ENCODE measurements at places on chromosomes 3 and 15.

DNA sequence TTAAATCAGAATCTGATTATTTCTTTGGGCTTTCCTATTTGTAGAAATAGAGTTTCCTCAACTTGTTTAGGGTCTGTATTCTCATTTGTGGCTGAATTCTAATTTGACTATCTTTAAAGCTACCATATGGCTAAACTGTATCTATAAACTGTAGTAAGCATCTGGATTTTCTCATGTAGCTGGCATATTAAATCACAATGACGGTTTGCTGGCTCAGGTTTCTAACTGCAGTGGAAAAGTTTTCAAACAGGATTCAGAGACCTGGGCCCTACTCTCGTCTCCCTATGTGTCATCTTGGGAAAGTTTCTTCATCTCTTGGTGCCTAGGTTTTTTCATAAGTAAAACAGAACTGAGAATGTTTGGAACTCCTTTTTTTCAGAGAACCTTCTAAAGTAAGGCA, 68.3 kb downstream of the GALK2 start:
- DNase-seq = no peak

GRCh38 chr3:94004301-94004910, 24.0 kb downstream of the STX19 start:
- DNase-seq = no peak

GRCh38 chr3:45088543-45089358, 57.4 kb downstream of the CDCP1 start:
- no peak for DNase-seq

GRCh38 chr15:98900356-98900755, 107.2 kb downstream of the PGPEP1L start:
- DNase-seq = no peak

DNA sequence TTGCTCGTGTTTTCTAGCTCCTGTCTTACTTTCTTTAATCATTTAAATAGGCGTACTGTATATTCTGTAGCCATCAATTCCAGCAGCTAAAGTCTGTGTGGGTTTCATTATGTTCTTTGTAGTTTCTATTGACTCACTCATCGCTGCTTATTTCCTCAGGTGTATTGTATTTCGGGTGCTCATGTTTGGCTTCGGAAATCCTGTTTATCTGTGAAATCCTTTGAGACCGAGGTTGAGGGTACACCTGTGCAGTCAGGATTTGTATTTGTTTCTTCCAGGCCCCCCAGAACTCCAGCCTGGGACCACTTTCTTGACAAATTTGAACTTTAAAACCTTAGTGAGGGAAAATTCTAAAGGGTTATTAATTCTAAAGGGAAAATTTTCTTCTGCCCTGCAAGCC, 2.0 kb upstream of the PAK2 start:
- no peak for DNase-seq

- DNase-seq = peak; percentile 56
Observed at GRCh38 chr15:85402195-85402881, 21.9 kb downstream of the AKAP13 start.

DNA sequence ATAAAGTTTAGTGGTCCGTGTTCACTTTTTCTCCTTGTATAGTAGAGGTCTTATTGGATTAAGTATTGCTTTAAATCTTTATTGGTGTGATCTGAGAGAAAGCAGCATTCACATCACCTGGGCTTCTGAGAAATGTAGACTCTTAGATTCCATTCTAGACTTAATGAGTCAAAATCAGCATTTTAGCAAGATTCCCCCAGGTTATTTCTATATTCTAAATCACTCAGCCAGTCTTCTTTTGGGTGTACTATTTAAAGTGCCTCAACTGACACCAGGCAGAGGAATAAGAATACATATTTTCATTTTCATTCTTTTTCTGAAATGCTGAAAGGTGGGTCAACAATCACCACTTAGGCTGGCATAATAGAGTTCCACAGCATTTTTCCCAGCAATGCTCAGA, 481.7 kb downstream of the TUSC7 start:
- DNase-seq = no peak

GRCh38 chr3:180306691-180307090, 270.0 kb upstream of the PEX5L start:
- no peak for DNase-seq

DNA sequence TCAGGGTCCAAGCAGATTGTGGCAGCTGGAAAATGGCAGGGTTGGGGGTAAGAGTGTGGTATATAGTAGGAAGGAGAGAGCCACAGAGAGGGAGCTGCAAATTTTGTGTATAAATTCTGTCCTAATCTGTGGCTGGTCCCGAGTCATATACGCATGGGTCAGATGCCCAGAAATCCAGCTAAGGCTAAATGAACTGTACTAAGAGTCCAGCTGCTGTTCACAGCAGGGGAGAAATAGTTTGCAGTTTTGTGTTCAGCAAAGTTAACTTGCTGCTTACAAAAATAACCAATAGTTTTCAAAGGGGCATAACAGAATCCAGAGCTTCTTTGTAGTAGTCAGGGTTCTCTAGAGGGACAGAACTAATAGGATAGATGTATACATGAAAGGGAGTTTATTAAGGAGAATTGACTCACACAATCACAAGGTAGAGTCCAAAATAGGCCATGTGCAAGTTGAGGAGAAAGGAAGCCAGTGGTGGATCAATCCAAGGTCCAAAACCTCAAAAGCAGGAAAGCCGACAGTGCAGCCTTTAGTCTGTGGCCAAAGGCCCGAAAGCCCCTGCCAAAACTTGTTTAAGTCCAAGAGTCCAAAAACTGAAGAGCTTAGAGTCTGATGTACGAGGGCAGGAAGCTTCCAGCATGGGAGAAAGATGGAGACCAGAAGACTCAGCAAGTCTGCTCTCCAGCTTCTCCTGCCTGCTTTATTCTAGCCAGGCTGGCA, 146.1 kb upstream of the KBTBD8 start:
- DNase-seq = no peak

GRCh38 chr15:75738647-75739325, 26.1 kb upstream of the CSPG4 start:
- peak; percentile 99 for DNase-seq

DNA sequence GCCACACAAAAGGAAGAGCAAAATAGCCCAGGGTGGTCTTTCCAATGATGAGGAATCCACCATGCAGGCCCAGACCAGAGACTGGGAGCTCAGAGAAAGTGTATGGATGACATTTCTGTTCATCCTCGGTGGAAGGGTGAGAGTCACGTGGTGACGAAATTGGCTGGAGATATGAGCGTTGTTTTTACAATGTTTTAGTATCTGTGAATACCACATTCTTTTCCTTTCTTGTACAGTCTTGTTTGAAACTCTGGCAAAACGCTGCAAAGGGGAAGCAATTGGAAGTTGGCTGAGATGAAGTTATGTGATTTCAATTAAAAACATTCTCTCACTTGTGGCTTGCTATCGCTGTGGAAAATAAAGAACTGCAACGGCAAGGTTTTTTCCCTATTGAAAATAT, 137.5 kb downstream of the MAGI1 start:
- no peak for DNase-seq

- no peak for DNase-seq
Observed at GRCh38 chr3:69240651-69241568, 118.5 kb upstream of the LMOD3 start.

GRCh38 chr3:117407317-117407716, 697.7 kb downstream of the TUSC7 start:
- DNase-seq = peak; percentile 39

DNA sequence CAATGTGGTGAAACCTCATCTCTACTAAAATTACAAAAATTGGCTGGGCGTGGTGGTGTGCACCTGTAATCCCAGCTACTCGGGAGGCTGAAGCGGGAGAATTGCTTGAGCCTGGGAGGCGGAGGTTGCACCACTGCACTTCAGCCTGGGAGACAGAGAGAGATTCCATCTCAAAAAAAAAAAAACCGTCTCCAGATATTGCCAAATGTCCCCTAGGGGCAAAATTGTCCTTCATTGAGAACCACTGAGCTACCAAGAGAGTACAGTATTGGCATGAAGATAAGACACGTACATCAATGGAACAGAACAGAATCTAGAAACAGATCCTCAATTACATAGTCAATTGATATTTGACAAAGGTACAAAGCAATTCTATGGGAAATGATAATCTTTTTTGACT, 98.0 kb downstream of the TFDP2 start:
- DNase-seq = no peak

- no peak for DNase-seq
Observed at GRCh38 chr3:147407498-147408187, 1.3 kb upstream of the ZIC4 start.

- no peak for DNase-seq
Observed at GRCh38 chr3:78154521-78155186, 1114.8 kb downstream of the ROBO2 start.

GRCh38 chr3:11290743-11291680, 18.8 kb downstream of the ATG7 start:
- DNase-seq = no peak

DNA sequence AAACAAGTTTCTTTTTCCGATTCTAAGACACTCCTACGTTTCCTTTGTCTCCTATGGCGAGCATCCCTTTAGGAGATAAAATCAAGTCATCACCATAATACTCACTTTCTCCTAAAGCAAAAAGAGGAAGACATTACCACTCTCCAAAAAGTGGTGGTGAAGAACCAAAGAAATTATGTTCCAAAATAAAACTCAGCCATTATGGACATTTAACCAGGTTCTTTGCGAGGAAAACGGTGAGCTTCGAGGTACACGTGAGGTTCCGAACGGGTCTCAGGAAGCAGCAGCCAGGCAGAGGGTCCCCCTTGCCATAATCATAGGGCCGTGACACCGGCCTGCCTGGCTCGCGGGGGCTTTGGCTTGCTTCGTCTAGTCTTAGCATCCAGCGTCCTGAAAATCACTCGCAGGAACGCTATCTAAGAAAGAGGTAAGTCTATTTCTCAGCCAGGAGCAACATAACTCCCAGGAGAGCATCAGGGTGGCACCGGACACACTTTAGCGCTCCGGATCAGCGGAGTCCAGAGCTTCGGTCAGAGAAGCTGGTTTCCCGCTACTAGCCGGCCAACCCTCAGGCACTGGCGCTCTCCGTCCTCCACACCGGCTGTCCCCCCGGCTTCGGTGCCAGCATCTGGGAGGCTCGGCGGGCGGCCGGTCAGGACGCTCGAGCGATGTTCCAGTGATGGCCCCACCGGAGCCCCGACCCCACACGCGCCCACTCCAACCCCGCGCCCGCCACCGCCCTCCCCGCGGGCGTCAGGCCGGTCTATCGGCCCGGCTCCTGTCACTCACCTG, 581 bp downstream of the IP6K1 start:
- DNase-seq = peak; percentile 84

DNA sequence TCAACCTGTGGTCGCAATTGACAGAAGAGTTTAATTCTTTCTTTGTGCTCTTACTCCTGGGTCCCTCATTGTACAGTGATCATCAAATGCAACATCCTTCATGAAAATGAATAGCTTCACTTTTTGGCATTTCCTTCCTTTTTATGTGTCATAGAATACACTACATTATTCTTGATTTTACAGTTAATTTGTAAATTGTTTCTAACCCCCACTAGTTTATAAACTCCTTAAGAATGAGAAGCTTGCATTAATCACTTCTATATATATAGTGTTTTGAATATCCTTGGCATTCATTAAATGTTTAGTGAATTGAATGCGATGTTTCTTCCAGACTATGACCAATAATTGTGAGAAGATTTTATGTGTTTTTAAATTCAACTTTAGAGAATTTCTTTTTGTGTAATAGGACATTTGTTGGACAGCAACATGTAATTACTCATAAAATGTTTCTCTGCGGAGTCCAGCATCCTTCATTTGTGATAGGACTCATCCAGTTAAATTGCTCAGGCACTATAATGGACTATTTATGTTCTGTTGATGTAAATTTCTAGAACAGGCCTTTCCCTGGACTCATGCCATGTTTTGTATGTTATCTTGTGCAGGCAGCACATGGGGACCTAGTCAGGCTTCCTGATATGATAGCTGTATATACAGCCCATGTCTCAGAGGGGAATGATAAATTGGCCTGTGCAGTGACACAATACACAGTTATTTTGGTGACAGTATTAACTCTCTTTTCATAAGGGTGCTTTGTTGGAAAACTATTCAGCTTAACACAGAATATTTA, 51.3 kb downstream of the MBNL1 start:
- no peak for DNase-seq

GRCh38 chr3:129341331-129342141, 62.9 kb downstream of the HMCES start:
- DNase-seq = peak; percentile 71

DNA sequence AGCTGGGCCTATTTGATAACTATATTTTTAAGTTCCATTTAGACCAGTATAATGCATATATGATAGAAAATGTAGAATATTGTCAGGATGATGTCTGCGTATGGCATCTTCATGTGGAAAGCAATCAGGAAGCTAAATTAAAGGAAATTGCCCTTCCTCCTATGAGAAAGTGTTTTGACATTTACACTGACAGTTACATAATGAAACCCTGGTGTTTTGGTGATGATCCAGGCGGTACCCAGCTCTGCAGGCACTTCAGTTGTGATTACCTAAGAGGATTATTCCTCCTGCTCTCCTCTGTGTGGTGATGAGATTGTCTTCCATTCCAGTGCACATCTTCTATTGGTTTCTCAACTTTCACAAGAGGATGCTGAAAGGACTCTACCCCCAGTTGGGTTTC, 126.5 kb upstream of the MITF start:
- DNase-seq = no peak

- DNase-seq = no peak
Observed at GRCh38 chr15:94535298-94536048, 304.1 kb downstream of the MCTP2 start.

GRCh38 chr15:78761020-78761419, 50.2 kb downstream of the ADAMTS7 start:
- peak; percentile 45 for DNase-seq

GRCh38 chr3:12974819-12975218, 98.4 kb downstream of the IQSEC1 start:
- DNase-seq = no peak

DNA sequence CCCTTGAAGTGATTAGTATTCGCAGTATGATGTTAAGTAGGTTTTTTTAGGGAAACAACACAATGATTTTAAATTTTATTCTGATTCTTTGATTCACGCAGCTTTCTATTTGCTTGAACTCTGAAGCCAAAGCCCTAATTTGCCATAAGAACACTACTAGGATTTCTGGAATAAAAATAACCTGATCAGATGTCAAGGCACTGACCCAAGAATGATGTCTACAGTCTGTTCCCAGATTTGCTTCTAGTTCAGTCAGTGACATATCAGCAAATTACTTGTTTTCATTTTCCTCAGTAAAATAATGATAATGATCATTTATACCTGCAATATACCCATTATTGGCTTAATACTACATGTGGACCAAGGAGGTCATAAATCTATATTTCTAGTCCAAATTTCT, 179.5 kb upstream of the EIF1B start:
- no peak for DNase-seq

GRCh38 chr15:53978253-53978906, at the start of gene UNC13C:
UNC13C (plus strand) TSS chr15:53978441; CDS start chr15:54012904, 34,463 bp downstream.
- no peak for DNase-seq

GRCh38 chr3:146505516-146505915, 36.2 kb upstream of the PLSCR2 start:
- DNase-seq = no peak

DNA sequence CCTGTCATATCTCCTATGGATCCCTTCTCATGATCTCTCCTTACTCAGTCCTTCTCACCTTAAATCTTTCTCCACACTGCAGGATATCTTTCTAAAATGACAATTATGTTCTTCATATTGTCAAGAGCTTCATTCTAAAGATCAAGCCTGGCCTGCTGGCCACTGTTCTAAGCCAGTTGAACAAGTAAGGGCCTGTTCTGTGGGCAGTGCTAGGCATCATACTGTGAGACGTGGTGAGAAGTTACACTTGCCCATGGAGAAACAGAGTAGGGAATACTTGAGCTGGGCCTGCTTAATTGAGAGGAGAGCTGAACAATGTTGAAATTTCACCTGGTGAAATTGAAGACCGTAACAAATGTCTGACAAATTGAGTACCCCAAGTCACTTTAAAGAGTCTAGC, 184.1 kb upstream of the RASGRP1 start:
- no peak for DNase-seq

- DNase-seq = peak; percentile 95
Observed at GRCh38 chr3:52313774-52314188, 2.3 kb upstream of the DNAH1 start.

Measured in osteoblast (primary cell).